Purkinje cell (primary cell): ENCODE measurements at places on chromosomes 4 and X. TPM values are rescaled to one million over a fixed set of nuclear protein-coding genes. Genes with fewer than 3 reads are reported as not detected.

RADX gene
- 1.2 TPM in 1 of 2 replicates, not detected in the other for polyA plus RNA-seq

CXCL8 gene
- not detected in 2 replicates for polyA plus RNA-seq

FAM149A gene
- polyA plus RNA-seq: 3.6 and 11.1 TPM in 2 replicates

OCRL gene
- 10.2 and 14.5 TPM in 2 replicates for polyA plus RNA-seq

ENOX2 gene
- polyA plus RNA-seq: 6.5 and 6.8 TPM in 2 replicates

PNCK gene
- polyA plus RNA-seq: 1.4 TPM in 1 of 2 replicates, not detected in the other

UGT8 gene
- polyA plus RNA-seq: 5.2 and 15.4 TPM in 2 replicates

ANXA10 gene
- not detected in 2 replicates for polyA plus RNA-seq

IL2RG gene
- not detected in 2 replicates for polyA plus RNA-seq

PGAM4 gene
- not detected in 2 replicates for polyA plus RNA-seq

RHOXF2B gene
- 0.36 TPM in 1 of 2 replicates, not detected in the other for polyA plus RNA-seq

CT83 gene
- not detected in 2 replicates for polyA plus RNA-seq

DRD5 gene
- not detected in 2 replicates for polyA plus RNA-seq

FHDC1 gene
- 0.22 TPM in 1 of 2 replicates, not detected in the other for polyA plus RNA-seq

UGT2A1 gene
- polyA plus RNA-seq: not detected in 2 replicates

PABPC4L gene
- polyA plus RNA-seq: 0.17 TPM in 1 of 2 replicates, not detected in the other

HSD17B13 gene
- 0.31 and 1.1 TPM in 2 replicates for polyA plus RNA-seq

PAK3 gene
- polyA plus RNA-seq: 23.9 and 29.5 TPM in 2 replicates

EGFL6 gene
- polyA plus RNA-seq: not detected in 2 replicates

TMPRSS11F gene
- not detected in 2 replicates for polyA plus RNA-seq

XAGE1A gene
- not detected in 2 replicates for polyA plus RNA-seq

WNK3 gene
- 8.3 and 11.7 TPM in 2 replicates for polyA plus RNA-seq

RTL9 gene
- 2.9 TPM in 1 of 2 replicates, not detected in the other for polyA plus RNA-seq

F8A3 gene
- polyA plus RNA-seq: 8.4 and 12.4 TPM in 2 replicates

COX7B2 gene
- not detected in 2 replicates for polyA plus RNA-seq

MAML3 gene
- 0.29 and 0.48 TPM in 2 replicates for polyA plus RNA-seq

TCP11X2 gene
- polyA plus RNA-seq: not detected in 2 replicates

AFM gene
- polyA plus RNA-seq: not detected in 2 replicates

CTAG1B gene
- polyA plus RNA-seq: not detected in 2 replicates

FAM236A gene
- not detected in 2 replicates for polyA plus RNA-seq

ATOH1 gene
- not detected in 2 replicates for polyA plus RNA-seq

MAGEA6 gene
- not detected in 2 replicates for polyA plus RNA-seq

CCNA2 gene
- 3.2 and 4.8 TPM in 2 replicates for polyA plus RNA-seq

OPHN1 gene
- polyA plus RNA-seq: 4.9 and 5.7 TPM in 2 replicates

AIFM1 gene
- polyA plus RNA-seq: 30.9 and 40.6 TPM in 2 replicates

GAGE12F gene
- polyA plus RNA-seq: not detected in 2 replicates

TLR6 gene
- polyA plus RNA-seq: 0.44 TPM in 1 of 2 replicates, not detected in the other

CABS1 gene
- polyA plus RNA-seq: not detected in 2 replicates

MAGEA9B gene
- not detected in 2 replicates for polyA plus RNA-seq

CPZ gene
- not detected in 2 replicates for polyA plus RNA-seq

NWD2 gene
- 21.9 and 25.4 TPM in 2 replicates for polyA plus RNA-seq

SNX12 gene
- polyA plus RNA-seq: 22.0 and 41.6 TPM in 2 replicates

IGFBP7 gene
- polyA plus RNA-seq: 1.9 and 3.6 TPM in 2 replicates

BEX2 gene
- polyA plus RNA-seq: 398 and 432 TPM in 2 replicates

STBD1 gene
- 0.16 TPM in 1 of 2 replicates, not detected in the other for polyA plus RNA-seq

NHS gene
- 0.39 and 0.74 TPM in 2 replicates for polyA plus RNA-seq
